ENCODE measurements at places on chromosomes 13 and 19.

DNA sequence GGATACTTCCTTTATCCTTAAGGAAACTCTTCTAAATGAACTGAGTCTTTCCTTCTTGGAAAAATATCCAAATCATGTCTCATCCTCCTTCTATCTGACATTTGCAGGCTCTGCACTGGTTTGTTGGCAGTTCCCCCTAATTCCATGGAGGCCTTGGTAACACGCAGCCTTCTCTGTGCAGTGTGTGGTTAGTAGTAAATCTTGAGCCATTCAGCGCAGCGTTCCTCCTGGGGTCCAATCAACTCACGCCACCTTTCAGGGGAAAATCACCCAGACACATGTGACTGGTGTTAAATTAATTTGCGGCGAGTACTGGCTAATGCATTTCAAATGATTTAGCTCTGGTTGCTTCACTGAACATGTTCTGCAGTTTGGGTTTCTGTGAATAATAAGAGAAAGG, 21.0 kb upstream of the CBY2 start:
- DNase-seq: no peak

DNA sequence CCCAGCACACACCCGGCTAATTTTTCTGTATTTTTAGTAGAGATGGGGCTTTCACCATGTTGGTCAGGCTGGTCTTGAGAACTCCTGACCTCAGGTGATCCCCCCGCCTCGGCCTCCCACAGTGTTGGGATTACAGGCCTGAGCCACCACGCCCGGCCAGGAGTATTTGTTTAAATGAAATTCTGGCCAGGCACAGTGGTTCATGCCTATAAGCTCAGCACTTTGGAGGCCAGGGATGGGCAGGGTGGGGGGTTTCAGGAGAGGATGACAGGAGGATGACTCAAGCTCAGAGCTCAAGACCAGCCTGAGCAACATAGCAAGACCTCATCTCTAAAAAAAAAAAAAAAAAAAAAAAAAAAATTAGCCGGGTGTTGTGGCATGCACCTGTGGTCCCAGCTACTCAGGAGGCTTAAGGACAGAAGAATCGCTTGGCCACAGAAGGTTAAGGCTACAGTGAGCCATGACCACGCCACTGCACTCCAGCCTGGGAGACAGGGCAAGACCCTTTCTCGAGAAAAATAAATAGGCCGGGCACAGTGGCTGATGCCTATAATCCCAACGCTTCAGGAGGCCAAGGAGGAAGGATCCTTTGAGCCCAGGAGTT, 8.2 kb upstream of the DHDH start:
- no peak for DNase-seq

DNA sequence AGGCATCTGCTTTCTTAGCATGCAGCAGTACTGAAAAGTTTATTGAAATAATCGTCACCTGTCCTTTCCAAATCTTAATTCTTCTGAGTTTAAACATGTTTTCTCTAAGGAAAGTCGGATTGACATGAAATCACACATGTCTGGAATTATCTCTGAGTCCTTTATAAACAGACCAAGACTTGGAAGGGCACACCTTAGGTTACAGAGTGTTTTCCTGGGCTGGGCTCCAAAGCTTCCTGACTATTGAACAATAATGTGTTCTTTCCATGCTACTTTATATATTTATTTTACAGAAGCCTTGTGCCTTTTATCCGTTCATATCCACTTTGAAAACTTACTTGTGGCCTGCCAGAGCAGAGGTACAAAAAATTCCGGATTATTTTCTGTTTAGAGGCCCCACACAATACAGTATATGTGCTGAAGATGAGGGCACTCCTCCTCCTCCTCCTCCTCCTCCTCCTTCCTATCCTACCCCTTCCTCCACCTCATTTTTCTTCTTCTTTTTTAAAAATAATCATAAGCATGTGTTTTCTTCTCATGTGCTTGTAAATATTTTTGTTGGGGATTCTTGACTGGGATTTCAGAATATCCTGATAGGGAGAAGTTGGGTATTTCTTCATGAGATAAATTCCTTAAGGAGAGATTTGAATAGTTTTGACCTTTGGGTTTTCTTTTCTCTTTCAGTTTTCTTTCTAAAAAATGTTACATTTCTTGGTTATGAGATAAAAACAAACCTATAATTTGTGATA, 52.3 kb downstream of the LRCH1 start:
- DNase-seq: no peak

GRCh38 chr13:45847554-45848224, 3.9 kb downstream of the SIAH3 start:
- DNase-seq: no peak

- no peak for DNase-seq
These were observed 516.3 kb upstream of the HTR2A start for GRCh38 chr13:47413112-47413511.
